ENCODE measurements at places on chromosomes 4 and X. TPM values are rescaled to one million over a fixed set of nuclear protein-coding genes. Genes with fewer than 3 reads are reported as not detected.
A peak's percentile ranks its signal among the peaks of the same experiment; 100 is the strongest.

FAT1 gene
- 67.0 TPM for total RNA-seq

ASB9 gene
- 16.0 TPM for total RNA-seq

DNA sequence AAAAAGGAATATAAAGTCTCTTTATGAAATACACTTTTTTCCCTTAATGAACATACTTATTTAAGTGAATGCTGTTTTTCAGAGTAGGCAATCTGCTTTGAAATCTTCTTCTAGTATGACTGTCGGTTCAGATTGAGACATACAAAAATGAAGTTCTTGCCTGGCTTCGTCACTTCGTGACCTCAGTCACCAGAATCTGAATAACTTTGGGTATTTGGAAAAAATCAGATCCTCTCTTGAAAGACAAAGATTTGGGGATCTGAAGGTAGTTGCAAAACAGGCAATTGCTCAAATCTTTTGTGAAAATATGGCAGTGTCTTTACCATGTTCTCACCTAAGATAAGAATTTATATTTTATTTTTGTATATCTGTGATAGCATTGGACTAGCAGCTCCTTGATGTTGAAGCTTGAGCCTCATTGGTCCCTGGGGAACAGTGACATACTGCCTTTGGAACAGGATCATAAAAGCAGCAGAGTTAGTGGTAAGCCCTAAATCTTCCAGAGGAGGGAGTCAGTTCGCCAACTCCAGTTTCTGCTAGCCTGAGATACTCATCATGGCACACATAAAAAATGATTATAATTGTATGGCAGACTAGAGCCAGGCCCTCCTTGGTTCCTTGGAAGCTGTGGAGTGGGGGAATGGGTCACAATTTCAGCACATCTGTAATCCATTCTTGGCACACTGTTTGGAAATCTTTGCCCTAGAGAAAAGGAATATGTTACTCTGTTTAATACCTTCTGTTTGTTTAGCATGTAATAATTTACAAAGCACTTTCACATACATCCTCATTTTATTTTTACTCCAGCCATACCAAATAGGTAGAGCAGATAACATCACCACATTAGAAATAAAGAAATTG, 5.0 kb downstream of the ARFIP1 start:
- peak; percentile 19 for DNase-seq

- peak; percentile 48 for DNase-seq
Measured at GRCh38 chr4:140675599-140676231, 80.5 kb downstream of the TBC1D9 start.

DNA sequence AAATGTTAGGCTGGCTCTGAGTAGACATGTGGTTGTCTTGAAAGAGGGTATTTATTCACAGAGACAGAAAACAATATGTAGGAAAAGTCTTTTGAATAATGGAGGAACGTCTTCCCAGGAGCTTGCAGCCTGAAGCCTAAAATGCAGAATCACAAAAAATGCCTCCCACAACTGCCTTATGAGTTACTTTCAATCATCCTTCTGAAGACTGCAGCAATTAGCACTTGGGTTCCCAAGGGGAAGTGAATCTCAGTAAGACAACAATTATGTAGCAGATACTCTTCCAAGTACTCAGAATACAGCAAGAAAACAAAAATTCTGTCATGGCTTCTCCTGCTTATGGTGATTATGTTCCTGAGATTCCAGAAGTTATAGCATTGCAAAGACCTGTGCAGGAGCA, 166.6 kb upstream of the TBL1X start:
- DNase-seq = no peak

DNA sequence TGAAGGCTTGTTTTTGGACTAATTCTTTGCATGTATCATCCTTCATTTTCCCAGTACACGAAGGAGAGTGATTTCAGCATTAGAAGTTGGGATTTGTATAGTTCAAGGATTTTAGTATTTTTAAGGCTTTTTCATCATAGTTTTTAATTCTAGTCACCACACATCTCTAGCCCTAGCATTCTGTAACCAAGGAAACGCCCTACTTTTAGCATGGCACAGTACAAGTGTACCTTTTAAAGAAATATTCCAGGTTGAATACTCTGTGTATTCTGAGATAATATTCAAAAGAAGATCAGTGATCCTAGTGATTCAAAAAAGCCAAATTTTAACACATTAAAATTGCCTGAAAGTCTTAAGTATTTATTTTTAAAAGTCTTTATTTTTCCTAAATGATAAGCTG, 150.5 kb downstream of the RAP1GDS1 start:
- no peak for DNase-seq

- peak; percentile 82 for DNase-seq
Measured at GRCh38 chr4:85968945-85969819, 390.7 kb downstream of the MAPK10 start.

DNA sequence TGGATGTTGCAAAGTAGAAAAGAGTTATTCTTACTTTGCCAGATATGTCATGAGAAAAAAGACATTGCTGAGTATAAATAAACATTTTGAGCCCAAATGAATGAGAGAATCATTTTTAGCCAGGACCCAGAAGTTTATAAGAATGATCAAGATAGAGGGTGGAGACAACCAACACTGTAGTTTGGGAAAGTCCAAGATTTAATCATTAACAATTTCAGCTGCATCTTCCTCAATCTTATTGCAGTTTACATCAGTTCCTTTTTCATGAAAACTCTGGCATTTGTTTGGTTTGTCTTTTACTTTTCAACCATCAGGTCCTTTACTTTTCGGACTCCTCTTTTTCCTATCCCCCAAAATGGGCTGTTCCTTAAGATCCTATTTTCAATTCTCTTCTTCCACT, 645.9 kb downstream of the ANKRD50 start:
- no peak for DNase-seq

DNA sequence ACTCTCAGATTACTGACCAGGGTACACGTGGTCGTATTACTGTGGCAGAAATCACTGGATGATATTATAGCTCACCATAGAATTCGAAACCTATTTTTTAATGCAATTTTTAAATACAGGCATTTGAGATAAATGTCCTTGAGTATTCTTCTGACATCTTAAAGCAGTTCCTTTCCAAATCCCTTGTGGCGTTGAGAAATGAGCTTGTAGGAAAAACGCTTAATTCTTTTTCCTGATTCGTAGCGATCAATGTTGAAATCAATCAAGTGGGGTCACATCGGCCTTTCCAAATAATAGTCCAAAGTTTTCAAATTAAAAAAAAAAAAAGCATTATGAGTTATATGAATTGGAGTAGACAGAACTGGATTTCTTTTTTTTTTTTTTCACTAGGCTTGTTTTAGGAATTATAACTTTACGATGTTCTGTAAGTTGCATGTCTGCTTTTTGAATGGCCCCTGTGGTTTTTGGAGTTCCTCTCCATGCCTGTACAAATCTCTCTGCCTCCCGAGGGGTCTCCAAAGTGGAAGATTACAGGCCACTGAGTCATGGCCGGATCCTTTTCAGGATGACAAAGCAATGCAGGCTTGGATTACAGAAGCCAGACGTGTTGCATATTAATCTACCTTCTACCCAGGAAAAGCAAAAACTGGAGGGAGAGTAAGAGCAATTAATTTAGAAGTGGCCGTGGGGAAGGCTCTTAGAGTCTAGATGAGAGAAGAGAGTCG, 226.1 kb downstream of the SHOX start:
- DNase-seq = no peak

- DNase-seq = no peak
Measured at GRCh38 chrX:101906136-101906796, 25.6 kb downstream of the ZMAT1 start.

DIPK2B gene
- total RNA-seq = not detected

GRCh38 chrX:136431625-136432024, 56.1 kb upstream of the BRS3 start:
- no peak for DNase-seq

GRCh38 chrX:50691820-50692219, 122.2 kb downstream of the SHROOM4 start:
- peak; percentile 55 for DNase-seq

KCNE5 gene
- 0.86 TPM for total RNA-seq

DNA sequence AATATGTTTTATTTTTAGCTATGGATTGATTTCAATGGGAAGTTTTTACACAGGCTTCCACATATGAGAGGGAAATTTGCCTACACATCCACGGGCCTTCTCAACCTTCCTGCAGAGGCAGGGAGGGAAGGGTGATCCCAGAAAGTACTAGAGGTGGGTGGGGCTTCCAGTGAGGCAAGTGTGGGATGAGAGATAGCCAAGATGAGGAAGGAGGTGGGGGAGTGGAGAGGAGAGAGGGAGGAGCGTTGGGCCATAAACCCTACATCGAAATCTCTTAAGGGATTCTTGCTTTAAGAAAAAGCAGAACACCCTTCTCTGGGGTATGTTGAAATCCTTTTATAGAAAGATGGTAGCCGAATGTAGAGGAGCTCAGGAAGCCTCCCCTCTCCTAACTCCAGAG, 19.0 kb downstream of the NKX6-1 start:
- DNase-seq = no peak

NKX3-2 gene
- total RNA-seq = 2.6 TPM

CLCN4 gene
- 1.7 TPM for total RNA-seq

DNA sequence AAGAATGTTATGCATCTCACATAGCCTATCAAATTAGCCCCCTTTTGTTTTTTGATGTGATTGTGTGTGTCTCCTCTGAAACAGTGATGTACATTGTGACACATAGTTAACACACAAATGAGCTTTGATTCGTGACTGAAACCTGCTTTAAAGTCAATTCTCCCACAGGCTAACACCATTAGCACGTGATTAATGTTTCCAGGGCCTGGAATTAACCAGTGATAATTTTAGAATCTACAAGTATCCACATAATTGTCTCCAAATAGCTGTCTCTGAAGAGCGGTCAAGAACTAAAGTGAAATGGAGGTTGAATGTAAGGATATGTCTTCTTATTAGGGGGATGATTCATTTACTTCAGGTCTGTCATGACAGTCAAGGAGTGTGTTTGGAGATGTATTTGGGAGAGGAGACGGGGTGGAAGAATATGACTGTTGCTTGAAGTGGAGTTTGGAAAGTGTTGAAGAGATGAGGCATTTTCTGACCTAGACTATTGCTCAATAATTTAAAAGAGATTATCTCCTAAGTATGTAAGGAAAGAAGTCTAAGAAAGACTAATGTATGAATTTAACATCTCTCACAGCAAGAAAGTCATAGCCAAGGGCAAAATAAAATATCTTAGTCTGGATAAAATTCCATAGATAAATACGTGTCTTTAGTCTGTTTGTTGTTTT, 13.7 kb upstream of the RASGEF1B start:
- DNase-seq = no peak

DGAT2L6 gene
- total RNA-seq = not detected

HELT gene
- total RNA-seq = not detected

GRCh38 chr4:140499391-140499790, 1.3 kb upstream of the MGAT4D start:
- no peak for DNase-seq

DNA sequence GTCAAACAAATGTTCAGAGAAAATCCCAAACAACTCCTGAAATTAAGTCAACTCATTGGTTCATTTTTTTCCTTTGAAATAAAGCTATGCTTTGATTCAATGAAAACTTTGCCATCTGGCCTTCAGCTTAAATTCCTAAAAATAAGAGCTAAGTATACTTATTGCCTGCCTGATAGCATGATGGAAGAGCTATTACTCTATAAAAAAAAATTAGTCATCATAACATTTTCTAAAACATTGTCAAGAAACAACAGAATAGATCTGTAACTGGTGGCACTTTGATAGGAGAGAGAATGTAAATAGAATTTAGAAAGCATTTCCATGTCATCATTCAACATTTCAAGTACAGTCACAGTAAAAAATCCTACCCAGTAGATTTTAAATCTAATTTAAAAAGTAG, 136.6 kb downstream of the CORIN start:
- DNase-seq = no peak

XAGE1A gene
- total RNA-seq = not detected

- no peak for DNase-seq
Measured at GRCh38 chr4:68338625-68339024, 11.3 kb downstream of the YTHDC1 start.

DNA sequence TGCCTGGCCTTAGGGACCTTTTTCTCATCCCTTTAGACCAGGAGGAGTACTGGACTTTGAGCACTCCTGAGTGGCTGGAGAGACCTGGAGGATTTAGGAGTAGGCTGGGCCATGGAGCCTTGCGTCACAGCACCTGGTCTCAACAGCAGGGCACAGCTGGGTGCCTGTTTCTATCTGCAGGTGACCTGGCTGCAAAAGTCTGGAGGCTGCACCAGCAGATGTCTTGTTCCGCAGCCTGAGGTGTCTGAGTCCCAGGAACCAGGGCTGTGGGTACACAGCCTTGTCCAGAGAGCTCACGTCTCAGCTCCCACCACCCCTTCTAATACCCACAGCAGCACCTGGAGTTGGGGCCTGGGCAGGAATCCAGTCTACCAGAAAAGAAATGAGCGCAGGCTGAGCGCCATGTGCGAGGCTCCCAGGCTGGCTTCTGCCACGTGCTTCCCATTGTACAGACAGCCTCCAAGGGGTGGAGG, 5.0 kb upstream of the NSD2 start:
- no peak for DNase-seq

ZFP92 gene
- total RNA-seq = not detected

DNA sequence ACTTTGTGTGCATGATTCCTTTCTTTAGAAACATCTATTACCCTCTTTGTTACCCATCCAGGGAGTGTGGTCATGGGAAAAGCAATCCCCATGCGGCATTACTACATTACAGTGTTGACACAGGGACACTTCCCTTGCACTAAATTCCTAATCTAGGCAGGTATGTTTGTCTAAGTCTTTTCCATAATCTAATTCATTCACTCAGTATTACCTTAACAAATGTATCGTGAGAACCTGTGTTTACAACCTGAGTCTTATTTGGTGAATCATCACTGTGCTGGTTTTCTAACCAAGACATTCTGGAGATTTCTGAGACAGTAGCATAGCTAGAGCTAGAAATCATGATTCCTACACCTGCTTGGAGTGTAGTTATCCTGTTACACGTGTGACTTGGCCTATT, 326.8 kb downstream of the BMPR1B start:
- no peak for DNase-seq

SPRY1 gene
- total RNA-seq = 1.1 TPM

PI4K2B gene
- 56.2 TPM for total RNA-seq

DNA sequence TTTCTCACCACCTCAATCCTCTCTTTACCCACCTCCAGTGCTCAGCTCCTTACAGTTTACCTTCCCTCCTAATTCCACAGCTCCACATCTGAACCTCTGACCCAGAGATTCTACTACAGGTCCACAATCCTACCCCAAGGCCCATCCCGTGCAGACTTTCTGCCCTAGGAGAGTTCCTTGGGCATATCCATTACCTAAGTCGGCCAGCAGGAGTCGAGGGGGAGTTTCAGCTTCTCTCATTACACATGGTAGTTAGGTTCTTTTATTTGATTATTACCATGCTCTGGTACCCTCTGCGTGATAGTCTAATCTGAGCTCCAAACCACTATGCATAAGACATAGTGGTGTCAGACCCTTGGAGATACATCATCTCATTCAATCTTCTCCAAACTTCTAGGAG, 117.9 kb downstream of the SH3RF1 start:
- no peak for DNase-seq

DNA sequence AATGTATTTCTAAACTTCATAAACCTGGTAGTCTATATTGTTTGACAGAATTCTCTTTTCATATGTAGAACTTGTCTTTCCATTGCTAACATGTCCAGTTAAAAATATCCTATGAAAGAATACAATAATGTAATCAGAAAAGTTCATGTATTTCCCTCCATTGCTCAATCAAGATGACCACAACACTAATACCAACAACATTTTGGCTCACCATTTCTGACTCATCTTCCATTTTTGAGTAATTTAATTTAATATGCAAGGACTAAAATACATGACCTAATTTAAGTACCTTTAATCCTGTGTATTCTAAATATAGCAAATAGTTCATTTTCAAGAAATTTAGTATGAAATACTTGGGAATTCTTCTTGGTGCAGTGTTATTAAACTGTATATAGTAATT, 239.5 kb upstream of the GPC4 start:
- DNase-seq = peak; percentile 29

All from M059J (cell line).